ENCODE measurements at places on chromosomes 5 and 9. TPM values are rescaled to one million over a fixed set of nuclear protein-coding genes. Genes with fewer than 3 reads are reported as not detected.
A peak's percentile ranks its signal among the peaks of the same experiment; 100 is the strongest.

DNA sequence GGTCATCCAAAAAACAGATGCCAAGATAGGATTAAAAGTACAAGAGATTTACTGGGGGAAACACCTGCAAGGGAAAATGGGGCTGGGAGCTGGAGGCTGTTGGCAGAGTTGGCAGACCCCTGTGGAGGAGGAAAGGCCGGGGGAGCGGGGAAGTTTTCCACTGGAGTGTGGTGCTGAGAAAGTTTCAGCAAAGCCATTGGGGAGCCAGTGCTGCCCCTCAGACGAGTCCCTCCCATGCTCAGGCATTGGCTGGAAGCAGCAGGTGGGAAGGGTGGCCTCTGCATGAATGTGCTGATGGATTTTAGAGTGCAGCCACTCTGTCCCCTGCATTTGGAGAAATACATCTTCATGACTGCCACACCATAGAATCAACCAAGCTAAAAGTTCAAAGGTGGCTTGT, 52.8 kb downstream of the TTC1 start:
- peaks cover 24% of the 10 kb centered on the region for H3K36me3 ChIP-seq
- no peaks in the 10 kb centered on the region for H3K27me3 ChIP-seq
- no peak for DNase-seq
- H3K27ac ChIP-seq = no peak overlapping the region

DNA sequence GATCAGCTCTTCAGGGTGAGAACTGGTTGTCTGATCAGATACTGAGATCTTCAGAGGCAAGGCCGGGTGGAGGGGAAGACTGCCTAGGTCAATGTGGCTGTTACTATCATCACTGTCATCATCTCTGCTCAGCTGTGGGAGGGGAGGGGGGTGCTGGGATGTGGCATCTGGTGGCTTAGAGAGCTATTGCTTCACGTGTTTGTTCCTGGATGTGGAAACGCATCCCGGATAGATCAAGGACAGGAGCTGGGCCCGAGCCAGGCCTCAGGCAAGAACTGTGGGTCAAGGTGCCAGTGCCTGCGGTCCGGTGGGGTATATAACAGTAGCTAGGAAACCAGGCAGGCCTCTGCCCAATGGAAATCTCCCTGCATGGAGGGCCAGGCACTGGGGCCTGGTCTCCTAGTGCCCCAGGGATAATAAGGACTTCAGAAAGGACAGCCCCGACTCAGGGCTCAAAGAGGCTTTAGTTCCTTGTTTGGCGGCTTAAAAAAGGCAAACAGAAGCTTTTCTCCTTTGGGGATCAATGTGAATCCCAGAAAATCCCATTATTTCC, 30.3 kb upstream of the TIFAB start:
- H3K27ac ChIP-seq = no peak overlapping the region
- H3K4me3 ChIP-seq = no peak overlapping the region
- no peak for DNase-seq

GRCh38 chr5:87276655-87277054, 9.0 kb downstream of the RASA1 start:
- peaks cover 58% of the 10 kb centered on the region for H3K4me1 ChIP-seq
- peaks cover 19% of the 10 kb centered on the region for H3K36me3 ChIP-seq
- no peak for DNase-seq
- H3K4me3 ChIP-seq = no peak overlapping the region

GRCh38 chr5:123120197-123120596, 31.2 kb downstream of the PRDM6 start:
- no peak overlapping the region for H3K4me3 ChIP-seq
- H3K27ac ChIP-seq = no peak overlapping the region
- no peaks in the 10 kb centered on the region for H3K4me1 ChIP-seq
- peaks cover 10% of the 10 kb centered on the region for H3K27me3 ChIP-seq

RLN2 gene
- total RNA-seq = 4.0 TPM

DNA sequence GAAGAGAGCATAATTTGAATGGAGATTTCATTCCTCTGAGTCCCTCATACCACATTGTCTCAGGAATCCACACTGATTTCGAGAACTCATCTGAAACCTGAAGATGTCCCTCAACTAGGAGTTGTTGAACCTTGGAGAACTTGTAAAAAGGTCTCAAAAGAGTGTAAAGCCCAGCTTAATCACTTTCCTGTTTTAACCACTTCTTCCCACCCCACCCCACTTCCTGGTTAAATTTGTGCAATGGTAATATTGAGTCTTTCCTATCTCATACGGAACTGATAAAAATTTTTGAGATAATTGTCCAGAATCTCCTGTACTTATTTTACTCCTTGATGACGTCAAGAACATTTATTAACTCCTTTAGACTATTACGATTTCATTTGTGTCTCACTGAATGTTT, 240.7 kb downstream of the ARRDC3 start:
- H3K4me1 ChIP-seq = no peaks in the 10 kb centered on the region
- DNase-seq = no peak
- H3K36me3 ChIP-seq = no peaks in the 10 kb centered on the region
- no peak overlapping the region for H3K27ac ChIP-seq
- H3K4me3 ChIP-seq = no peak overlapping the region
- H3K27me3 ChIP-seq = no peaks in the 10 kb centered on the region

DNA sequence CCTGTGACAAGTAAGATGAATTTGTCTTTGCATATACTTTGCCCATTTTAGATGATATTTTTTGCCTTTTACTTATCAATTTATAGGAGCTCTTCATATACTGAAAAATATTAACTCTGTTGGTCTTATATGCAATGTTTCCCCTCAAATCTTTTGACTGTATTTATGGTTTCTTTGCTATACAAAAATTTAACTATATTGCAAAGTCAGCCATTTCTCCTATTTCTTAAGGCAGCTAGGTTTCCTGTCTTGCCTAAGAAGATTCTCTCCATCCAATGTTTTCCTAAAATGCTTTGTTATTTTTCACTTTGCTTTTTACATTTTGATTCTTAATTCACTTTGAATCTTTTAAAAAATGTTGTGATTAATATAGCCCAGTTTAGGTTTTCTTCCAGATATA, 273.1 kb downstream of the NSG2 start:
- H3K4me1 ChIP-seq = no peaks in the 10 kb centered on the region
- H3K27me3 ChIP-seq = peaks cover 38% of the 10 kb centered on the region
- H3K36me3 ChIP-seq = no peaks in the 10 kb centered on the region
- no peak for DNase-seq
- H3K4me3 ChIP-seq = no peak overlapping the region
- H3K27ac ChIP-seq = no peak overlapping the region

FST gene
- total RNA-seq = 0.36 TPM

RNF208 gene
- 4.9 TPM for total RNA-seq

PCDHGB6 gene
- total RNA-seq = 0.05 TPM

PDE8B gene
- total RNA-seq = 0.14 TPM

DNA sequence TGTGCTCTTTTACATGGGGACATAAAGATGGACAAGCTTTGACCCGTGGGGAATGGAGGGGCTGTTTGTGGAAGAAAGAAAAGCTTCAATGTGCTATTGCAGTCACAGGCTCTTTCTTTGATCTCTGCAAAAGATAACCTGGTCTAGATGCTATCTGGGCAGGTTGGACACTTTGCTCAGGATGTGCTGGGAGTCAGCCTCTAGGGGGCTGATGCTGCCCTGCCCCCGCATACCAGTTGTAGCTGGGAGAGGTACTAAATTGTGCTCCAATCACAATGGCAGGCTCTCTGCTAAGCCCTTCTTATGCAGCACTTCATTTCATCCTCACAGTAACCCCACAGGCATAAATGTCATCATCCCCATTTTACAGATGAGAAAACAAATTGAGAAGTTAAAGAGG, 67.2 kb downstream of the PSD2 start:
- no peak for DNase-seq
- H3K27me3 ChIP-seq = no peaks in the 10 kb centered on the region
- no peak overlapping the region for H3K4me3 ChIP-seq
- H3K36me3 ChIP-seq = no peaks in the 10 kb centered on the region
- no peaks in the 10 kb centered on the region for H3K4me1 ChIP-seq
- no peak overlapping the region for H3K27ac ChIP-seq

- H3K36me3 ChIP-seq = no peaks in the 10 kb centered on the region
- H3K27ac ChIP-seq = peak overlapping the region; percentile 65
- H3K4me1 ChIP-seq = no peaks in the 10 kb centered on the region
- H3K27me3 ChIP-seq = peaks cover 2% of the 10 kb centered on the region
Measured at GRCh38 chr9:6080154-6080716, 64.8 kb upstream of the RANBP6 start.

CA9 gene
- 0.38 TPM for total RNA-seq

GRCh38 chr5:113505181-113505580, 8.3 kb upstream of the YTHDC2 start:
- H3K27ac ChIP-seq = no peak overlapping the region
- H3K4me3 ChIP-seq = no peak overlapping the region
- no peaks in the 10 kb centered on the region for H3K4me1 ChIP-seq
- peaks cover 19% of the 10 kb centered on the region for H3K27me3 ChIP-seq

- no peak overlapping the region for H3K4me3 ChIP-seq
- H3K4me1 ChIP-seq = peaks cover 75% of the 10 kb centered on the region
- H3K27ac ChIP-seq = peak overlapping the region; percentile 15
- peaks cover 77% of the 10 kb centered on the region for H3K36me3 ChIP-seq
Measured at GRCh38 chr5:171395042-171395441, 7.4 kb downstream of the NPM1 start.

DNA sequence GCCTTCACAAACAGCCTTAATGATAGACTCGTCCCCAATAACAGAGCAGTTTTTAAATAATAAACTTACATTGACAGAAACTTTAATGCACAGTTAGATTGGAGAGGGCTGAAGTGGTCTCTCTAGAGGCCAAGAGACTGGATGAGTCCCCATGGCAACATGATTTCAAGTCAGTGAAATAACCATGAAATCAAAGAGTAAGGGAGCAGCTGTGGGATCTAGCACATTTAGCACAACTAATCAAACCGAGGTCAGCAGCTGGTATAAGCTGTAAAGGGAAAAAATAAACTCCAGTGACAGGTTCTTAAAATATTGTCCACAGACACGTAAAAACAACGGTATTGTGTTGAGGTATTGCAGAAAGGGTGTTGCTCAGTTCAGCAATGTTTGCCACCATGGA, 916.6 kb downstream of the DNAH5 start:
- no peaks in the 10 kb centered on the region for H3K4me1 ChIP-seq
- no peaks in the 10 kb centered on the region for H3K36me3 ChIP-seq
- DNase-seq = no peak
- no peaks in the 10 kb centered on the region for H3K27me3 ChIP-seq
- H3K27ac ChIP-seq = no peak overlapping the region

GRCh38 chr5:168793841-168794837, 215.0 kb upstream of the PANK3 start:
- peaks cover 25% of the 10 kb centered on the region for H3K4me1 ChIP-seq
- peaks cover 4% of the 10 kb centered on the region for H3K27me3 ChIP-seq
- no peaks in the 10 kb centered on the region for H3K36me3 ChIP-seq
- H3K27ac ChIP-seq = peak overlapping the region; percentile 27

HTR1A gene
- total RNA-seq = not detected

GRCh38 chr5:150122158-150122510, 33.5 kb downstream of the PDGFRB start:
- no peaks in the 10 kb centered on the region for H3K36me3 ChIP-seq
- H3K27me3 ChIP-seq = no peaks in the 10 kb centered on the region
- H3K4me3 ChIP-seq = no peak overlapping the region
- no peaks in the 10 kb centered on the region for H3K4me1 ChIP-seq

DNA sequence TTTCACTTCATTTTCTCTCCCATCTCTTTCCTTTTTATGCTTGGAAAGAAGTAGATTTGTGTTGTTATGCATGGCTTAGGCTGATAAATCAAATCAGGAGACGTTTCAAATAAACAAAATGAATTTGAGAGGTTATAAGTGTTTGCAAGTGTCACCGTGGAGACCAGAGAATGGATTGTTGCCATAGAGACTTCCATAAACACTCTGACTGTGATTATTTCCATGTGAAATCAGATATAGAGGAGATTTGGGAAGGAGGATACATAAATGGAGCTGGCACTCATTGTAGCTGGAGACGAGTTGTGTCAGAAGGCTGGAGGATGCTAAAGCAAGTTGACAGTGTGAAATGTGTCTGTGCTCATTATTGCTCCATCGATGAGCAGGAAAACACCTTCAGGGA, 84.2 kb upstream of the PCSK1 start:
- no peak overlapping the region for H3K4me3 ChIP-seq
- no peaks in the 10 kb centered on the region for H3K4me1 ChIP-seq
- DNase-seq = no peak
- H3K27me3 ChIP-seq = peaks cover 5% of the 10 kb centered on the region
- no peaks in the 10 kb centered on the region for H3K36me3 ChIP-seq

DNA sequence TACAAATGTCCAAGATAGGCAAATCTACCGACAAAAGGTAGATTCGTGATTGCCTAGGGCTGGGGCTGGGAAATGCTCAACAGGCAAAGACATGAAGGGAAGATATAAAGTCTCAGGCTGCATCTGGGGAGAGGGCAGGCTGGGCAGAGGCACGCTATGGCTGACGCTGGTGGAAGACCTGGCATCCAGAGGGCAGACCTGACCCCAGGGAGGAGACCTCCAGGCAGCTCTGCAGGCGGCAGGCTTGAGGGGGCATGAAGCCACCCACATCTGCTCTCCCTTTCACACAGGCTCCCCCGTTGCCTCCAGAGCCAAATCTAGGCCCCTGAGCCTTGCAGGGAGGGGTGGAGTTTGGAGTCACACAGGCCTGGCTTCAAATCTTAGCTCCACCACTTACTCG, 145.5 kb downstream of the PAX5 start:
- H3K36me3 ChIP-seq = no peaks in the 10 kb centered on the region
- H3K27me3 ChIP-seq = no peaks in the 10 kb centered on the region
- no peak overlapping the region for H3K4me3 ChIP-seq
- H3K4me1 ChIP-seq = no peaks in the 10 kb centered on the region

DNA sequence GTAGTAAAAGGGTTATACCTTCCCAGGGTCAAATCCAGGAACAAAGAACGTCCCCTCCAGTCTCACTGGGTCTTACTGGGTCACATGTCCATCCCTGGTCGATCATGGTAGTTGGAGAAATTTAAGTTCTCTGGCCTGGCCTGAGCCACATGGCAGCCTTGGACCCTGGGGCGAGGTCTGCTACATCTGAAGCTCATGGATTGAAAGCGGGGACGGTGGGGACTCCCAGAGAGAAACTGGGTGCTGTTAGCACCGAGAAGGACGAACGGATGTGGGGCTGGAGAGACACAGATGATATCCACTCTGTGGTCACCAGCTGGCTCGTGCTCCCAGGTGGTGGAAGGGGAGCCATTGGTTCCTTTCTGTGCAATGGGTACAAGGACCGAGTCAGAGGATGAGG, 46.9 kb downstream of the TSPAN17 start:
- DNase-seq = no peak
- no peak overlapping the region for H3K27ac ChIP-seq
- H3K4me3 ChIP-seq = no peak overlapping the region
- H3K36me3 ChIP-seq = no peaks in the 10 kb centered on the region
- H3K27me3 ChIP-seq = peaks cover 65% of the 10 kb centered on the region
- no peaks in the 10 kb centered on the region for H3K4me1 ChIP-seq

Measured in activated naive CD4-positive, alpha-beta T cell treated with anti-CD3 and anti-CD28 coated beads for 36 hours (primary cell).